Suprapubic skin (tissue), 4 donors: ENCODE measurements at places on chromosomes 2 and 18. TPM values are rescaled to one million over a fixed set of nuclear protein-coding genes. Genes with fewer than 3 reads are reported as not detected.

The HOXD13 gene
- not detected for total RNA-seq

The IL1RL2 gene
- 15.9 TPM for total RNA-seq

The KHK gene
- 6.3 TPM for total RNA-seq

The GULP1 gene
- total RNA-seq: 16.2 TPM

The NAT8 gene
- not detected for total RNA-seq

The STAT1 gene
- 39.7 TPM for total RNA-seq

The RAX gene
- not detected for total RNA-seq

The ALPP gene
- total RNA-seq: not detected

The C2orf15 gene
- total RNA-seq: 0.72 TPM

The DES gene
- 41.0 TPM for total RNA-seq

The RAB6C gene
- total RNA-seq: not detected

The MAB21L4 gene
- total RNA-seq: 28.7 TPM

The PKDCC gene
- total RNA-seq: 8.5 TPM

The OR6B2 gene
- not detected for total RNA-seq

The TNS1 gene
- total RNA-seq: 64.4 TPM

The SERPINB8 gene
- total RNA-seq: 59.4 TPM

The NPHP1 gene
- 2.3 TPM for total RNA-seq

The ASTL gene
- total RNA-seq: not detected

The SULT1C4 gene
- 0.48 TPM for total RNA-seq

The MC5R gene
- total RNA-seq: 0.26 TPM

The HADHA gene
- total RNA-seq: 129 TPM

The SEC11C gene
- 25.9 TPM for total RNA-seq

The RNU2-63P gene
- total RNA-seq: not detected

The HAAO gene
- total RNA-seq: 6.6 TPM

The ESPNL gene
- total RNA-seq: not detected

The SPP2 gene
- total RNA-seq: not detected

The SCN3A gene
- 0.57 TPM for total RNA-seq

The WNT10A gene
- 15.4 TPM for total RNA-seq

The CRYBA2 gene
- total RNA-seq: not detected

The LOXHD1 gene
- total RNA-seq: 0.16 TPM

The PTPRN gene
- not detected for total RNA-seq

The ECEL1 gene
- 0.83 TPM for total RNA-seq
